CD4-positive, alpha-beta T cell treated with Interleukin-6 at 100 ng/mL for 8 hours (primary cell): ENCODE measurements at places on chromosomes 7 and 10.

DNA sequence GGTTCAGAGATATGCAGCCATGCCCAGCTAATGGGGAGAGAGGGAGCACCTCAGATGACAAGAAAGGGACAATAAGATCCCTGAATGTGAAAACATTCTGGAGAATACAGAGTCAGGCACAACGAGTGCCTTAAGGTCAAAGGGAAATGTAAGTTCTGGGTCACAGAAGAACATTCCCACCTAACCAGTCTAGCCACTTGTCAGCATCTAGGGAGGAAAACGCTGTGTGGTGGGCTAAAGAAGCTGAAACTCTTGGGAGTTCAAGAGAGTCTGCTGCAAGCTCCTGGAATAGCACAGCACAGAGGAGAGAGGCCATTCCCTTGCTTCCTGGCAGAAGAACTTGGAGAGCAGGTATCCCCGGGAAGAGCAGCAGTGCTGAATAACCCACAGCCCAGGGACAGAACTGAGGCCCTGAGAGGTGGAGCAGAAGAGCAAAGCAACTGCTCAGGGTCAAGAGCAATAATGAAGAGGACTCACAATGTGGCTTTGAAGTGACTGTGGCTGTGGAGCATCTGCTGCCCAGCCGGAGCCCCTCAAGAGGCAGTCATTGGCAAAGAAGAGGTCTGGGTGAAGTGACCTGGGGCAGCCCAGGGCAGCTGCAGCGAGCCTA is 182.3 kb downstream of the NPSR1 start:
- DNase-seq = no peak

- no peak for DNase-seq
Observed at GRCh38 chr7:140014123-140014522, 48.6 kb downstream of the PARP12 start.

GRCh38 chr7:120064565-120064964 is 208.4 kb upstream of the KCND2 start:
- DNase-seq = no peak

GRCh38 chr7:123154231-123154860 is 45.4 kb downstream of the SLC13A1 start:
- no peak for DNase-seq

DNA sequence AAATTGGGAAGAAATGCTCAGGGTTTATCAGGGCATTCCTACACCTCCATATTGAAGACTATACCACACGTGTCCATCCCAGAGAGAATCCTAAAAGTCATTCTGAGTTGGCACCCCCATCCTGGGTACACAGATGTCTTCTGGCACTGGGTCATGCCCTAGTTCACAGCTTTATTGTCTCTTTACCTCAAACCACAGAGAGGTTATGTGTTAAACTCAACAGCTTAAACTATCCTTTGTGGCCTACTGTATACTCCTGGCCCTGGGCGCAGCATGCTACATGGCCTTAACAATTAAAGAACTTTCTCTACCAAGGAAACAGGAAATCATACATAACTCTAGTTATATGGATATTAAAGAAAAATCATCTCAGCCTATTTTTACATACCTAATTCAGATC is 115.6 kb upstream of the SEM1 start:
- DNase-seq = no peak

GRCh38 chr7:87047-87446 is 105.3 kb upstream of the FAM20C start:
- DNase-seq = no peak

- DNase-seq = no peak
Observed at GRCh38 chr10:17021656-17022465, 107.8 kb downstream of the CUBN start.

- DNase-seq = no peak
Observed at GRCh38 chr7:4058158-4058557, 623.9 kb upstream of the FOXK1 start.

- DNase-seq = no peak
Observed at GRCh38 chr7:47393406-47393805, 188.5 kb downstream of the TNS3 start.

- DNase-seq = peak; percentile 9
Observed at GRCh38 chr7:120857588-120858573, at the start of gene TSPAN12. TSS of gene TSPAN12 (minus strand) at chr7:120858144. CDS start at chr7:120856763, 1,381 bp downstream.

- DNase-seq = no peak
Observed at GRCh38 chr7:137009404-137009803, 141.0 kb downstream of the CHRM2 start.

DNA sequence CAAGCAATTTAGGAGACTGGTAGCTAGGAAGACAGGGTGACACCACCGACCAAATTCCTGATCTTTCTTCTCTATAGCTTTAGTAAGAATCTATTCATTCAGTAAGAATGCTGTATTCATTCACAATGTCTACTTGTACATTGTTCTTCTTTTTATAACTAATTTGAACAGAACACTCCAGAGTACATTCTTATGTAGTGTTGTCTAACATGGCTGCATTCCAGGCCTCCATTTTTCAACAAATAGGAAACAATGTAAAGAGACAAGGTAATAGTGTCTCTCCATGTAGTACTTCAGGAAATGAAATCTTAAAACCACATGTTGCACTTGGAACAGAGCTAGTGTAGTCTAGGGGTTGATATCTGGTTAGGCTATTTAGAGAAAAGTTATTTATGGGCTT is 1.8 kb downstream of the VCL start:
- no peak for DNase-seq

GRCh38 chr7:30028749-30029635 is 780 bp downstream of the PLEKHA8 start:
- DNase-seq = peak; percentile 18

- DNase-seq = no peak
Observed at GRCh38 chr10:6351495-6351894, 148.8 kb downstream of the PFKFB3 start.

DNA sequence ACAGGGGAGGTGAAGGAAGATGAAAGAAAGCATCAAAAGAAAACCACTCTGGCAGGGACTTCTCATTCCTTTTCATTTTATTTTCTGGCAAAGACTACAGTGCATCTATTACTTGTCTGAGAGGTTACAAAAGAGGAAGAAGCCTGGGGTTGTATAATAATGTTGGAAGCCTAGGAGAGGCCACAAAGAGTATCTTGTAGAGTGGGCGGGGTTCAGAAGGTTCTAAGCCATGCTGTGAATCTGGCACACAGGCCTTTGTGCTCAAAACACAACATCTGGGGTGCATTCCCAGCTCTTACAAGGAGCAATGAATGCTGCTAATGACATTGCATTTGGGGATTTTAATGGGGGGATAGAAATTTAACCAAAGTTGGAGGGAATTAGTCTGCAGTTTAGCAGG is 49.4 kb downstream of the MRPL32 start:
- DNase-seq = no peak

- peak; percentile 24 for DNase-seq
Observed at GRCh38 chr10:71742301-71743088, 22.9 kb upstream of the C10orf105 start.

DNA sequence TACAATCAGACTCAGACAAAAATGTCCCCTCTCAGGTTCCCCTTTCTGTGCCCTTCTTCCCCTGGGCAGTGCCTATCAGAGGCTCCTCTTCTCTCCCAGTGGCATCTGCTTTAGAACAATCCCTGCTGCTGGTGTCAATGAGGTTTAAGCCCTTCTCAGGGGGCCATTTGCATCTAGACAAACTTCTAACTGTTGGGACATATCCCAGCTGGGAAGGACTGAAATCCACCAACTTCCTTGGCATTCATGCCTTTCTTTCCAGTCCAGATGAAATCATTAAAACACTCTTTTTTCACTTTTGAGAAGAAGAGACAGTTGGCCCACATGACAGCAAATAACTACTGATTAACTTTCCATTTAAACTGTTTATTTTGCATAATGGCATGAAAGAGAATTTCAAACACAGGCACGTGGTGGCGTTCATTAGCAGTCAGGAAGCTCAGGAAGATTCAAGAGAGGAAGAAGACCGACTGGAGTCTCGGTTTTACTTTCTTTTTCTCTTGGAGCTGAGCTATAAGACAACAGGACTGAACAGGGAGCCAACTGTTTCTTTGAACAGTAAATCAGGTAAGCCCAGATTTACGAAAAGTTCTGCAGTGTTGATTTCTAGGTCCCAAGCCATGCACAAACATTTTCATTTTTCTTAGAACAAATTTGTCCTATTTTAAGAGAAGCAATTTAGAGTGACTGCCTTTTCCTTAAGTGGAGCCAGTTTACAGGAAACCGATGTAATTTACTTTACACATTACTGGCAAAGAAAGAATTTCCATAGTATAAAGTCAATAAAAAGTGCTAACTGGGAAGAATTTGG is at the start of gene GIMAP2:
GIMAP2 (plus strand) TSS at position 488 of the 811 bp plus-strand sequence. CDS start 1,354 bp downstream, outside the sequence.
- DNase-seq = peak; percentile 74

- no peak for DNase-seq
Observed at GRCh38 chr10:122494173-122494820, 32.9 kb downstream of the HTRA1 start.

DNA sequence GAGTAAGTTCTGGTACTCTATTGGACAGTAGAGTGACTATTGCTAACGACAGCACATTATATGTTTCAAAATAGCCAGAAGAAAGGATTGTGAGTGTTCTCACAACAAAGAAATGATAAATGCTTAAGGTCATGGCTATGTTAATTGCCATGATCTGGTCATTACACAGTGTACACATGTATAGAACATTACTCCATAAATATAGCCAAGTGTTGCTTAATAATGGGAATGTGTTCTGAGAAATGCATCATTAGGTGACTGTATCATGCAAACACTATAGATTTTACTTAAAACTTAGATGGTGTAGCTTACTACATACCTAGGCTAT is 19.6 kb downstream of the EPC1 start:
- no peak for DNase-seq

DNA sequence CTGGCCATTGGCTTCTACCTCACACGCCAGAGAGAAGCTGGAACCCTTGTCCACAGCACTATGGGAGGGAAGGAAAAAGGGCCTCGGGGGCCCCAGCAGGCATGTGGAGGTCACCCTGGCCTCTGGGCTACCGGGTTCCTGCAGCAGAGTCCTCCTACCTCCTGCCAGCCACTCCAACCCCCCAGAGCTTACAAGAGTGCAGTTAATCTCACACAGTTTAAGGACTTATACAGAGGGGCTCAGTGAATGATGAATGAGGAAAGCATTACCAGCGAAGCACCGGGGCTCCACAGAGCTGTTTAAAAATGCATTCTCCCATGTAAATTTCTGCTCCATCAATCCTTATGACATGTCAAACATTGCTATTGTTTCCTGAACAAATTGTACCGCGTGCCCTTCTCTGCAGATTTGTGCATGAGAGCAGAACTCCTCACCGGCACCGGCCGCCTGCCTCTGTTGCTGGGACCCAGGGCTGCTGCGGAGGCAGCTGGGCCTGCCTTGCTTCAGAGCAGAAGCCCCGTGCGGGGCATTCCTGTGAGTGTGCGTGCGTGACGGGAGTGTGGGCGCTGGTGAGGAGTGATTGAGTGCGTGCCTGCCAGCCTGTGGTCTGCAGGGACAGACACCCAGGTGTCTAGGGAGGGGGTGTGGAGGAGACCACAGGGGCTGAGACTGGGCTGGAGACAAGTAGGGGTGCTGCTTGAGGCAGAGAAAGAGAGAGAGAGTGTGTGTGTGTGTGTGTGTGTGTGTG is 52.8 kb downstream of the C10orf105 start:
- DNase-seq = no peak

DNA sequence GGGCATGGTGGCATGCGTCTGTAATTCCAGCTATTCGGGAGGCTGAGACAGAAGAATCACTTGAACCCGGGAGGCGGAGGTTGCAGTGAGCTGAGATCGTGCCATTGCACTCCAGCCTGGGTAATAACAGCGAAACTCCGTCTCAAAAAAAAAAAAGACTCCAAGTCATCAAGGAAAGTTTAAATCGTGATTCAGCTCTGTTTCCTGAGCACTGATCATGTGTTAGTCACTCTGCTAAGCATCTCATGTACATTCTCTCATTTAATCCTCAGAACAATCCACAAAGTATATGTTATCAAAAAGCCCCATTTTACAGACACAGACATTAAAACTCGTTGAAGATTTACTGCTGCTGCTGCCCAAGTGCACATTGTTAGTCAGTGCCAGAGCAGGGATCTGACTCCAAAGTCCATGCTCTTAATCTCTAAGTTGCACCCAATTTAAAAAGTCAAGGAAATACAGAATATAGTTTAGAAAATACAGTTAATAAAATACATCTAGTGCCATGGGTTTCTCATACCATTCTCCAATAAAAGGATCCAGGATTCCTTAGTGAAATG is 6.2 kb downstream of the PIK3AP1 start:
- no peak for DNase-seq

- DNase-seq = no peak
Observed at GRCh38 chr10:67077376-67077775, 151.5 kb downstream of the LRRTM3 start.

- no peak for DNase-seq
Observed at GRCh38 chr10:76073524-76073923, 642.1 kb downstream of the LRMDA start.

DNA sequence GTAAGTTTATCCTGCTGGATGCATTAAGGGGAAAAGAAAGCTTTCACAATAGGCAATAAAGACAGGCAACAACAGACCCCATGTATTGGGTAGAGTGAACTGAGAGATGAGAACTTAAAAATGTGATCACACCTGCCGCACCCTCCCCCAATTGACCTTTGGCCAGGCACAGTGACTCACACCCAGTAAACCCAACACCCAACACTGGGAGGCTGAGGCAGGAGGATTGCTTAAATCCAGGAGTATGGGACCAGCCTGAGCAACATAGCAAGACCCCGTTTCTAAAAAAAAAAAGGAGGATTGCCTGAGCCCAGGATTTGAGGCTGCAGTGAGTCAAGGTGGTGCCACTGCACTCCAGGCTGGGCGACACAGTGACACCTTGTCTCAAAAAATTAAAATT is 86.9 kb downstream of the MPP7 start:
- no peak for DNase-seq

DNA sequence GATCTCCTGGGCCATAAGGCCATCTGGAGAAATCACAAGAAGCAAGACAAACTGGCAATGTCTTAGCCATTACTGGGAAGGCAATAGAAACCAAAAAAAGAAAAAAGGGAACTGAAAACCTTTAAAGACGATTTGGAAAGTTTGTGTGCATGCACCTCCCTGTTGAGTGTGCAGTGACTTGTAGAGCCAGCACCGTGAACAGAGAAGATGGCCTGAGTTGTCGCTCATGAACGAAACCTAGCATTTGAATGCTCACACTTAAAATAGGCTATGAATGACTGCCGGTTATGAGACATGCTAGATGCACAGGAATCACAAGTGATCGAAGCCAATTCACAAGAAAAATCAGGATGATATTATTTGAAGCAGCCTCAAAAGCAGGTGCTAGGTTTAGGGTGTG is 151.3 kb upstream of the ADO start:
- no peak for DNase-seq

GRCh38 chr7:100093498-100093897 is 4.7 kb downstream of the COPS6 start:
- no peak for DNase-seq

DNA sequence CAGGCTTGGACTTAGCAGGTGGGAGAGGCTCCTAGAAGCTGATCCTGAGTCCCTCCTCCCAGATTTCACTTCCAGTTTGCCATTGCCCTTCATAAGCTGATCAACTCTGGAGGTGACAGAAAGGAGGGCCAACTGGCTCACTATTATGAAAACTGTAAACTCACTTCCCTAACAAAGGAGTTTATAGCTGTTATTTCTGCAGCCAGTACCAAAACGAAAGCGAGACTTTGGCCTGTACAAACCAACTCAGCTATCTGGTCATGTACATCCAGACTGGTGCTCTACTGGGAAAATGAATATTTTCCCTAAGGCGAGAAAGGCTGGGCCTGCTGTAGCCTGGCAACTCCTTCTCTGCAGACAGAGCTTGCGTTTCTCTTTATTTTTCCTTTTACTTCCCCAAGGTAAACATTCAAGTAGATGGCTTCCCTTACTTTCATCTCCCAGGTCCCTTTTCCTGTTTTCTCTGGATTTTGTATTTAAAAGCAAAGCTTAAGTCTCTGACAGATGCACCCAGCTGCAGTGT is 54.7 kb downstream of the GALNT17 start:
- DNase-seq = no peak
